Activated CD4-positive, alpha-beta T cell treated with anti-CD3 and anti-CD28 coated beads for 1 hour (primary cell): ENCODE measurements at places on chromosomes 1 and 21.

DNA sequence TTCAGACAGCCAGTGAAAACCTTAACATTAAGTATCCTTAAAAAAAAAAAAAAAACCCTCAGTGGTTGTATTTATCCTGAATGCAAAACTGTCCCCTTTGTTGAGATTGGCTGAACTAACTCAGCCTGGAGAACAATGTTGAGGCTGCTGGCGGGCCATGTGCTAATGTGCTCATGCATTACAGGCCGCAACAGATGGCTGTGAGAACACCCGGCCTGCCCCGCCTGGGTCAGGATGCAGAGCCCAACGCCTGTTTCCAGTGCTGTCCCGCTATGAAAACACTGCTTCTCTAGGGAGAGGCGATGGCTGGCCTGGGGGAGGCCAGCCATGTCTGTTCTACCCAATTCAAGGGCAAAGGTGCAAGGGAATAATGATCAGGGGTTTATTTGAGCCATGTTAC is 13.8 kb downstream of the OLIG2 start:
- DNase-seq: no peak

GRCh38 chr1:187715483-187715882 is 886.7 kb downstream of the PLA2G4A start:
- DNase-seq: no peak

DNA sequence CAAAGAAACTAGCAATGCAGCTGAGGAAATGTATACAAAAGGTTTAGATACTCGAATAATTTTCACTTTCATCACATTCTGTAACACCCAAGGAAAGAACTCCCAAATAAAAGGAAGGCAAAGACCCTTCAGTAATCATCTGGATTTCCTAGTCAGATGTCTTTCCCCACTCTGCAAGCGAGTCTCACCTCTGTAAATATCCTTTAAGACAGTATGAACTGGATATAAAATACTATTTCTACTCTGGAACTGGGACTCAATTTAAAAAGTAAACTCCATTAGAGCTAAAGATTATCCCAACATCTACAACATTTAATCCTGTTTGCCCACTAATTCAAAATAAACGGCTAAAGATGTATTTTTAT is 27.0 kb downstream of the C2CD2 start:
- DNase-seq: no peak

GRCh38 chr1:156721131-156721530 is 7.1 kb upstream of the METTL25B start:
- DNase-seq: no peak

DNA sequence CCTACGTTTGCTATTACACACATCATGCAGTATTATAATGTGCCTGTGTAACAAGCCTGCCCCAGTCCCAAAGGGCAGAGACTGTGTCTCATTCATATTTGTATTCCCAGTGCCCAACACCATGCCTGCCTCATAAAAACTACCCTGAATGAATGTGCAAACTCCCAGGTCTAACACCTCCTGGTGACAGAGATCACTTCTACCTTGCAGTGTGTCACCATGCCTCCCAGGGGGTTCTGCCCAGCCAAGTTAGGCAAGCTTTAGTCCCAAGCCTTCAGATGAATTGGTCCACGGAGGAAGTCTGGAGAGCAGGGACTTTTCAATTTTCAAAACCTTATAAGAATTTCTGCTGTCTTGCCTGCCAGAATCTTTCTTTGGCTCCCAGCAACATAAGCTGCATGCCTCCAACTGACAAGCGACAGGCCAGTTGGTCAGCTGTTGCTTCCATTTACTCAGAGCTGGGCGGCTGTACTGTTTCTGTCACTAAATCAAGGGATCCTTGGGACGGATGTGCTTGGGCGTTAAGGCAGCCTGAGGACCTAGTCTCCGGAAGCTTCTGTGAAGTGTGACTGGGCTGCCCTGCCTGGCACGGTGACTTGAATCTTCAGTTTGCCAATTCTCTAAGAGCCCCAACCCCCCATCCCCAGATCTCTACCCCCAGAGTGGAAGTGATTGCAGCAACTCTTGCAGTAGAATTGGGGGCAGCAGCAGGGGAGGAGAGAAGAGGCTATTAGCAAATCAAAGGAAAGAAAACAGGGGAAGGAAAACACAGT is 1.2 kb downstream of the RXRG start:
- no peak for DNase-seq

DNA sequence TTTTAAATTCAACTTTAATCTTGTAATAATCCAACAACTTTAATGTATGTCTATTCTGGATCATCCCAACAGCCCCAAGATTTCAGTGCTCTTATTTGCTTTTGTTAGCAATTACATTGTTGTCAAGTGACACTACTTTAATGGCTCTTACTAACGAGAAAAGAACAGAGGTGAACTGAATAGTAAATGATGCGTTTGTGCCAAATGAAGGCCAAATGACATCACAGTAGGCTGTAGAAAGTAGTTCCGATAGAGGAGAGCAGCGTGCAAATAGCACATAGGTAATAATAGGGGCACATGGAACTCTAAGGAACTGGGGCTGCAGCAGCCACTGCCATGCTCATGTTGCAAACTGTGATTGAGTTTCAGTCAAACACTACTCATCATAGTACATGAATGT is 301.9 kb downstream of the LMX1A start:
- no peak for DNase-seq

GRCh38 chr21:41466024-41466820 is 40.2 kb downstream of the MX1 start:
- no peak for DNase-seq
